ENCODE measurements at places on chromosomes 12 and 14.

DNA sequence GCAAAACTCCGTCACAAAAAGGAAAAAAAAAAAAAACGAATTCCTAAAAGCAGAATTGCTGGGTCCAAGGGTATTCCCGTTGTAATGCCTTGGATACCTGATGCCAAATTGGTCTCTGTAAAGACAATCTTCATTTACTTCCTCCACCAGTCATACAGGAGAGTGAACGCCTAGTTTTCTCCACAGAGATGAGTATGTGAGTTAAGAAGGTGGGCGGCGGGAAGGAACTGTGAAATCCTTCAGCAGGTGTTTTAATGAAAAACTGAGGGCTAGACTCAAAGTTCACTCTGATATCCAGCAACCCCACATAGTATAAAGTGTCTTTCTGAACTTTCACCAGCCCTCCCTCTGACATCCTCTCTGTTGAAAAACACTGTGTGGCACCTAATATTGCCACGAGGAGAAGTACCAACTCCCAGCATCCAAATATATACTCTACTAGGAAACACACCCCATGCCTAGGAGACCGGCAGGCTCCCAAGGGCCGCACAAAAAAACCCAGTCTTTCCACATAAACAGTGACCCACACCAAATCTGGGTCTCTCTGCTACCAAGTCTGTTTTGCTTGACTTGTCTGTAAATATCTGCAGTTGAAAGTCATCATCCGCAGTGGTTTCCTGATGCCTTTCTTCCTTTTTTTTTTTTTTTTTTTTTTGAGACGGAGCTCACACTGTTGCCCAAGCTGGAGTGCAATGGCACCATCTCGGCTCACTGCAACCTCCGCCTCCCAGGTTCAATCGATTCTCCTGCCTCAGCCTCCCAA lies 30.3 kb upstream of the FOXN3 start:
- DNase-seq = no peak

DNA sequence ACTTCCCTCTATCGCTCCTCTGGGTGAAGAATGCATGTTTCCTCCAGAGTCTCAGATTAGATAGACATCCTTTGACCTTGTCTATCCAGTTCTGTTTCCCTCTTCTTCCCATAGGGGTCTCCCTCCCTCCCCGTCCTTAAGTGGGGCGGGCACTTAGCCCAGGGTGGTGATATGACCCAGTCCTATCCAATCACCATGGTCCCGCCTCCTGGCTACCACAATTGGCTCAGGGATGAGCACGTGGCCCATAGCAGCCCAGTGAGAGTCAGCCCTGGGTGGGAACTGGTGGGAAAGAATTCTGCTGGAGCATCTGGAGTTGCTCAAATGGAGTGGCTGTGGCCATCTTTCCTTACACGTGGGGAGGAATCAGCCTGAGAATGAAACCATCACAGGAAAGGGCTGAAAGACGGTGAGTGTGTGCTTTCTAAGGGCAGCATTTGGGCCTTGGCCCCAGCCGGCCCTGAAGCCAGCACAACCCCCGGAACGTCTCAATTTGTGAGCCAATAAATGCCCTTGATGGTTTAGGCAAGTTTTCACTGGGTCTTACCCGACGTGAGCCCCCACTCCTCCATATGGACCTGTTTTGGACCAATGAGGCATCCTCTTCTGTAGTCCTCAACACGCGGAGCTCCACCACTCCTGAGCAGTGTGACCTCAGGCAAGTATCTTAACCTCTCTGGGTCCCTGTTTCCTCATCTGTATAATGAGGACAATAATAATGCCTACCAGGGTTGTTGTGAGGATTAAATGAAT lies 14.4 kb upstream of the MLXIP start:
- DNase-seq = no peak

DNA sequence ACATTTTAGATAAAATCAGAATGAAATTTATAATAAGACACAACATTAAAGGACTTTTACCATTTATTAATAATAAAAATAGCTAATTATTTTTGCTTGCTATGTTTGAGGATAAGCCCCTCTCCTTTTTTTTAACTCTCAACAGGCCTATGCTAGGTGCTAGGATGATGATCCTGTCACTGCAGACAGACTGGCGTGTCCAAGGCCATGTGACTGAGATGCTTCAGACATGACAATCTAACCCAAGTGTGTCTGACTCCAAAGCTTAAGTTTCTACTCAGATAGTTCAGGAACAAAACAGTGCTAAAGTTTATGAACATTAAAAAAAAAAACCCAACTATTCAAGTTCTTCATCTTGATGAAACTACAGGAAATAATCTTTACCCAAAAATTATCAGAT lies 29.8 kb downstream of the PPP1R13B start:
- no peak for DNase-seq

DNA sequence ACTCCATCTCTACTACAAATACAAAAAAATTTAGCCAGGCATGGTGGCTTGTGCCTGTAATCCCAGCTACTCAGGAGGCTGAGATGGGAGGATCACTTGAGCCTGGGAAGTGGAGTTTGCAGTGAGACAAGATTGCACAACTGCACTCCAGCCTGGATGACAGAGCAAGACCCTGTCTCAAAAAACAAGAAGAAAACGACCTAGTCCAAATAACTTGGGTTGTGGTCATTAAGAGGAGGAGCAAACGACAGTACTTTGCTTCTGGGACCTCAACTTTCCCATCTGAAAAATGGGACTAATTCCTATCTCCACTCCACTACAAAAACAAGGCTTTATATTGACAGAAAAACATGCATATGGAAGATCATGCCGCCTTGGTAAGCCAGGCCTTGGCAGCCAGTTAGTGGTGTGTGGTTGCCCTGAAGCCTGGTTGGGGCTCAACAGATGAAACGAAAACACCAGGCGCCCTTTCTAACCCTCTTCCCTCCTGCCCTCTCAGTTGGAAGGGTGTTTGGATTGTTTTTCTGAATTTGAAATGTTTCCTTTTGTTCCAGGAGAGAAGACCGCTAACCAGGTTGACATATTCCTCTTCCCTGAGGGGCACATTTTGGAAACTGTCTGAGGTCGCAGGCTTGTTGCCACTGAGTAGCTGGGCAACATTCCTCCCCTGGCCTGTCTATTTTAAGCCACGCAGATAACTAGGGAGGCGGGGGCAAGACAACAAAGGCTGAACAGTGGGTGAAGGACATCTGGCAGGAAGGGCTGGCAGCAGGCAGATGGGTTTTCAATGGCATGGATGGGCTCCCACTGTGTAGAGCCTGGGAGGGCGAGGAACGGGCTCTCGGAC lies 13.7 kb upstream of the VPS37B start:
- DNase-seq = no peak

DNA sequence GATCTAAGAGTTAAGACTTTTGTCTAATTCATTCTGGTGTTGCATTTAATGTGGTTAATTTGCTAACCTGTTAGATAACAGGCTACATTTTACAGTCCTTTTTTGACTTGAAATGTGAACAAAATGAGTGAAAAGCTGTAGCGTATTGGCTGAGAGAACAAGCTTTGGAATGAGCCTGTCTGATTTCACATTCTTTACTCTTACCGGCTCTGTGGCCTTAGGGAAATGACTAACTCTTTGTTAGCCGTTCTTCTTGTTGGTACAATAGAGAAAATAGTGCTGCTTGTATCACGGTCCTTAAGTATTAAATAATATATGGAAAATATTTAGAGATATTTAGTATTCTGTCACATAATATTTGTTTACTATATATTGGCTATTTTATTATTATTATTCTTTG lies 1.9 kb downstream of the MNAT1 start:
- DNase-seq = no peak

DNA sequence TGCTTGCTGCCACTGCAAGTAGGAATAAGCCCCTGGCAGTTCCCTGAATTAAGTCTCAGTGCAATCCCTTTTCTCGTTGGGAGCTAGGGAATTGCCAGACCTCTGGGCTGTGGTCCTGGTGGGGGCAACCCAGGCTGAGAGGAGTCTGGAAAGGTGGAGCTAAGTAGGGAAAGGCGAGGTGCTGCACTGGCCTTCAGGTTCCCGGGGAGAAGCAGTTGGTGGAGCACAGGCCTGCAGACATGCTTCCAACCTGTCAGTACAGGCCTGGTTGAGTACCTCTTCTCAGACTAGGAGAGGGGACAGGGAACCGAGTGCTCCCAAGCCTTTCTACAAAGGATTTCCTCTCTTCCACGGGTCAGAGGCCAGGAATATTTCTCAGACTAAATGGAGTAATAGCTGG lies 1.5 kb downstream of the NRIP2 start:
- DNase-seq = no peak

DNA sequence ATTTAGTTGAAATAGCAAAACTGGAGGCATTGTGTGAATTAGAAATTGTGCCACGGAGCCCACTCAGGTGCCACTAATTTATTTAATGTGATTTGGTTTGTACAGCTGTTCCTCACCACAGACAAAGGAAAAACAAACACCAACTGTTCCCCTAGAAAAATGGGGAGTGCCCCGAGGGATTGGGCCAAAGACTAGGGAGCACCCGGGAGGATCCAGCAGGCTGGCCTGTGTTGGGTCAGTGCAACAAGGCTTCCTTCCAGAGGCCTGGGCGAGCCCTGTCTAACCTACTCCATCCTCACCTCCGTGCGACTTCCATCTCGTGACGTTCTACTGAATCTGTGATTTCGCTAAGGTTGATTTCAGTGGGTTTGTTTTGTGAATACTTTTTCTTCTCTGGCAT lies 206.2 kb downstream of the CHST11 start:
- DNase-seq = no peak

DNA sequence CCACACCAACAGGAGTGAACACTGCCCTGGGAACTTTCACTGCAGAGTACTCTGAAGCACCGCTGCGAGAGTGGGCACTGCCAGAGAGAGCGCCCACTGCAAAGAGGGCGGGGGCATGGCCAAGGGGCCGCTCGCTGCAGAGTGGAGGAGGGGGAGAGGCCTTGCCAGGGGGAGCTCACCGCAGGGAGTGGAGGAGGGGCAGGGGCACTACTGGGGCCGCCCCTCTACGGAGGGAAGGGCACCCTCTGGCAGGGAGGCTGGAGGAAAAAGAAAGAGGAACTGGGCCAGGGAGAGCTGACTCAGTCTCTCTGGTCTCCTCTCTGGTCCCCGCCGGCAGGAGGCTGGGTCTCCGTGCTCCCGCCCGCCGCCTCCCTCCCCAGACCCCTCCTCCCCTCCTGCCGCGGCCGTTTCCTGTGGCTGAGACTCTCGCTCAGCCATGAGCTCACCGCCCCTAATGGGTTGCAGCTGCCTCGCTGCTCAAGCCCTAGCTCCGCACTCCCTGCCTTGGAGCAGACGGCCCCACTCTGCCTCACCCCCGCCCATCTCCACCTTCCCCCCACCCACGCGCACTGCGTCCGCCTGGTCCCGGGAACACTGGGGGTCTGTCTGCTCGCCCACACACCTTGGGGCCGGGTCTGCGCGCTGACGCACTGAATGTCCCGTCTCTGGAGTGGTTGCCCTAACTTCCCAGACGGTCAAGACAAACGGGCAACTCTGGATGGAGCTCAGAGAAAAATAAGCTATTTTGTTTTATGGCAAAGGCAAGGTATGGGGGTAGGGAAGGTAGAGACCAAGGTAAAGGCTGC lies 1.3 kb downstream of the ARHGEF40 start:
- peak; percentile 80 for DNase-seq

GRCh38 chr12:131771965-131772364 lies 56.2 kb upstream of the MMP17 start:
- no peak for DNase-seq

GRCh38 chr12:75592086-75592485 lies 80.7 kb upstream of the KRR1 start:
- no peak for DNase-seq

DNA sequence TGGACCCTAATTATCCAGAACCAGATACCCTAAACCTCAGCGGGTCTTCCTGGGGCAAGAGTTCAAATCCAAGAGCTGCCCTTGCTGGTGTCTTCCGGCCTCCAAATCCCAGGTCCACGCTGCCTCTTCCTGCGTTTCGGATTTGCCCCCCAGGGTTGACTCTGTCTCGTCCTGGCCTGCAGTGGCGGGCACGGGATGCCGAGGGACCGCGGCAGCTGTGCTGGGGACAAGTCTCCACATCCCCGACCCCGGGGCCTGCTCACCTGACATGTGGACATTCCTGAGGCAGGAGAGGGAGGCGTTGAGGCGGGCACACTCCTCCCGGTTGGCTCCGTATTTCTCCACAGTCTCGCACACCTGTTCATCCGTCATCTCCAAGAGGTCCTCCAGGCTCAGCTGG lies 113.6 kb downstream of the KSR2 start:
- DNase-seq = no peak

DNA sequence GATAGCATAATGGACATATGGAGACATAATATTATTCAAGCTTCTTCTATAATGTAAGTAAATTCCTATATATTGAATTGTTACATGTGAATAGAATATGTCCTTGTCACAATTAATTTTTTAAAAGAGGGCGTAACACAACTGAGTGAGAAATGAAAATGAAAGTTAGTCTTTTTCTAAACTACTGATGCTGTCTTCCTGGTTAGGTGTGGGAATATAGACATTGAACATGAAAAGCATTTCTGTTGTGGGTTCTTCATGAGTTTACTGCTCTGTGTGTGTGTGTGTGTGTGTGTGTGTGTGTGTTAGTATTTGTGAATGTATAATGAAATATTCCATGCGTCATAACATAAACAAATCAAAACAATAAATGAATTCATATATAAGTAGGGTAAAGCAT lies 40.5 kb upstream of the RTL1 start:
- no peak for DNase-seq

- DNase-seq = no peak
Measured at GRCh38 chr12:57093415-57094207, 4.7 kb downstream of the NAB2 start.

GRCh38 chr12:132807295-132808092 lies 21.2 kb downstream of the GOLGA3 start:
- DNase-seq = no peak

- no peak for DNase-seq
Measured at GRCh38 chr12:55931780-55932550, 1.0 kb downstream of the DGKA start.

- DNase-seq = peak; percentile 62
Measured at GRCh38 chr14:68011406-68012028, 191.9 kb downstream of the RAD51B start.

GRCh38 chr12:114711689-114712152 lies 27.7 kb upstream of the TBX3 start:
- no peak for DNase-seq

- no peak for DNase-seq
Measured at GRCh38 chr12:57740656-57741412, 2.3 kb upstream of the AGAP2 start.

- no peak for DNase-seq
Measured at GRCh38 chr14:47454025-47454424, 221.4 kb downstream of the MDGA2 start.

DNA sequence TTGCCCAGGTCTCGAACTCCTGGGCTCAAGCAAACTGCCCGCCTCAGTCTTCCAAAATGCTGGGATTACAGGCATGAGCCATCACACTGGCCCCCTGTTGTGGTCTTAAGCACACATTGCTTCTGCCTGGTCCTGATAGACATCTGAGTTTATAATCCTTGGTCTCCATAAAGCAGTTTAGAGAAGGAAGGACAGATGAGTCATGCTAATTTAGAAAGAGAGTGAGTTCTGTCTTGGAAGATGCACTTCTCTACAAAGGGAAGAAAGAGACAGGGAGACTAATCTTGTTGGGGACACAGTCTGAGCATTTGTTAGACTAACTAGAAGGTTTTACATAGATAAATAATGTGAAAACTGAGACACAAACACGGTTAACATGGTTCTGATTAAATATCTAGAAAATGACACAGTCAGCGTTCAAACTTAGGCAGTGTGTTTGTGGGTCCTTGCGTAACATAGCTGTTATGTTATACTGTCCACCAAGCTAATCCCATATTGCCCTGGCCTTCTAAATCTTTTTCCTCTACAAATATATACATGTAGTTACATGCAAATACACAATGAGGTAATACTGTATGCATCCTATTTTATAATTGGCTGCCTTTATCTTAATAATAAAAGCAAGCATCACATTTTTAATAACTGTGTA lies 31.0 kb downstream of the SAMD4A start:
- DNase-seq = no peak

GRCh38 chr12:54164387-54165145 lies 24.2 kb downstream of the SMUG1 start:
- DNase-seq = no peak
